ENCODE measurements at places on chromosomes 13 and 19.

- DNase-seq, result no peak
Observed at GRCh38 chr13:33322965-33323668, 37.6 kb upstream of the STARD13 start.

- no peak for DNase-seq
Observed at GRCh38 chr13:41058295-41059070, 2.8 kb upstream of the WBP4 start.

GRCh38 chr19:2962018-2962670 is 15.2 kb upstream of the TLE6 start:
- DNase-seq, result peak; percentile 71

GRCh38 chr13:100203696-100204367 is 114.9 kb downstream of the PCCA start:
- DNase-seq, result no peak

- no peak for DNase-seq
Observed at GRCh38 chr19:55231391-55232285, 3.1 kb upstream of the TMEM86B start.

GRCh38 chr19:57244513-57244912 is 4.1 kb downstream of the ZNF805 start:
- DNase-seq, result no peak

- no peak for DNase-seq
Observed at GRCh38 chr13:96342286-96342685, 252.4 kb downstream of the HS6ST3 start.

GRCh38 chr13:60463787-60464186 is 66.8 kb downstream of the TDRD3 start:
- DNase-seq, result no peak

GRCh38 chr19:5607318-5608275 is 15.0 kb downstream of the SAFB2 start:
- no peak for DNase-seq

DNA sequence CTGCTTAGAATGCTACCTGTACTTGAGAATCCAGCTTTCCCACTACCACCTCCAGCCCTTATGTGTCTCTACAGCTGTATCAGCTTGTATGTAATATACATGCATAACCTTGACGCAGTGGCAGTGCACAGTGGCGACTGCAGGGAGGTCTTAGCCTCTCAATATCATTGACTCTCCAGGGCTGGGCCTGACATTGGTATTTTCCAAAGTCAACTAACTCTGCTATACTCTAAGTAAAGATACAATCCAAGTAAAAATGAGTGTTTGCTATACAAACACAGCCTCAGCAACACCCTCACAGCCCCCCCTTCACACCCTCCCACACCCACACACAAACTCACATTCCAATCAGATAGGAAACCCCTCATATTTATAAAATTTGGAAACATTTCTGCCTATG is 6.7 kb upstream of the UBL3 start:
- no peak for DNase-seq

GRCh38 chr19:47540748-47541147 is 25.9 kb upstream of the NAPA start:
- DNase-seq, result no peak

GRCh38 chr13:72061613-72062012 is 194.6 kb upstream of the DACH1 start:
- DNase-seq, result no peak

GRCh38 chr19:29806098-29806866 is 5.5 kb upstream of the CCNE1 start:
- no peak for DNase-seq

Measured in NCI-H1417 treated with DMSO at 0.1 percent for 48 hours (cell line).